Stimulated activated CD8-positive, alpha-beta memory T cell treated with anti-CD3 and anti-CD28 coated beads, Interleukin-4, amount 100 ng/mL, for 1 hour (primary cell): ENCODE measurements at places on chromosomes 6 and 20.

DNA sequence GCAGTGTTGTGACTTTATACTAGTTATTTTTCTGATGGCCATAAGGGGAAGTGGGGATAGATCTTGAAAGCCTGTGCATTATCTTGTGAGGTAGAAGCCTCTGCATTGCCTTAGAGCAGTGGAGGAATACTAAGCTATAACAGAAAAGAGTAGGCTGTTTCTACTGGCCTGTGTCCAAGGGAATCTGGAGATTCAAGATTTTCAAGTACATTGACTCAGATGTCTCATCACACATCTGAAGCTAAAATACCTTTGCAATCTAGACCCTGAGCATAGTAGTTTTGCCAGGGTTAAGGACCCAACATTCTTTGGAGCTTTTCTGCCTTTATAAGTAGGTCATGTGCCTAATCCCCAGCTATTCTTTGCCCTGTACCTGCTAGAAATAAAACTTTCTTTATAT is 272.3 kb downstream of the TENT5A start:
- DNase-seq, result no peak

- DNase-seq, result no peak
These were observed 4.4 kb upstream of the GSTA4 start for GRCh38 chr6:52999456-52999855.

- no peak for DNase-seq
These were observed 171.4 kb downstream of the SOX4 start for GRCh38 chr6:21764989-21765388.

DNA sequence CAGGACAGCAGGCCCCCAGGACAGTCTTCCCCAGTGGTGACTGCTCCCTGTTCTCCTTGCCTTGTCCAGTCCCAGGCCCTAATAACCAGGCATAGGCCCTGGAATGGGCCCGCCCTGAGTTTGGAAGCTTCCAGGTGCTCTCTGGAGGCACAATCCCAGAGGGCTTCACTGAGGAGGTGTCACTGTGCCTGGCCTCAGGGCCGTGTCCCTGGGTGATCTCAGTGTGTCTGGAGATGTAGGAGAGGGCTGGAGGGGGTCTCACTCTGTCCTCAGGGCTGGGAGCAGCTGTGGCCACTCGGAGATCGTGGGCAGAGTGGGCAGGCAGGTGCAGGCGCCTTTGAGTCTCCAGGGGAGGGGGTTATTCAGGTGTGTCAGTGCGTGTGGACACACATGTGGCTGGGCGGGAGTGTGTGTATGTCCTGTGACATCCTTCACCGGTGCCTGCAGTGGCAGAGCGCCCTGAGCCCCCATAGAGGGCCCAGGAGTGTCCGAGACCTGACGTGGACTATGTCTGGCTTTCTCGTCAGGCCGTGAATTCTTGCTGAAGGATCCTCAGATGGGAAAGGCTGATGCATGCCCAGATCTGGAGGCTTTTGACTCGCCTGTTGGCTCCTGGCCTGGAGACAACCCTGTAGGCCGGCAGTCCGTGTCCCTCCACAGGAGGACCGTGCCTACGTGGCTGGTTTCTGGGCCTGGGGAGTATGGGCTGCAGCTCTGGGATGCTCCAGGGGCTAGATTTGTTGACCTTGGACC is 5.5 kb upstream of the NPBWR2 start:
- DNase-seq, result no peak
